ENCODE measurements at places on chromosomes 4 and X.

- peak; percentile 8 for DNase-seq
These were observed 126.1 kb downstream of the FAT4 start for GRCh38 chr4:125440814-125441213.

DNA sequence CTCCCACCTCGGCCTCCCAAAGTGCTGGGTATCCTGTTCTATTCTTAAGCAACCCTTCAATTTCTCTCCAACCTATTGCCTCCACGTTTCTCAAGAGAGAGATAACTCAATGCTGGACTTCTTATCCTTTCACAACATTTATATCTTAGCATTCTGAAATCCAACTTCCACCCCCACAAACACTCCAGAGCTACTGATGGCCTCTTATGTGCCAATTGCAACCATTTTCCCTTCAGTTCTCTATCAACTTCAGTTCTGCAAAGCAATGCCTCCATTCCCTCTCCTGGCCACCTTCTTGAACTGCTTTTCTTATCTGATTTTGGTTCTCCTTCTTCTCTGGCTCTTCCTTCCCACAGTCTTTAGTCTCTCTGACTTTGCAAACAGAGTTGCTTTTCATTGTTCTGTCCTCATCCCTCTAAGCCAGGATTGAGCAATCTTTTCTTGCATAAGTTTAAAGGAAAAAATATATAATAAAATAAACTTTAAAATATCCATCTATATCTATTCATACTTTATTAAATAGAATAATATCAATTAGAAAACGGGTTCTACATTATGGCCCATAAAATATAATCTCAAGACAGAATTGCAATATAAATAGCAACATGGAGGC lies 3.6 kb upstream of the STBD1 start:
- peak; percentile 49 for DNase-seq

GRCh38 chrX:111447298-111447697 lies 35.3 kb upstream of the DCX start:
- no peak for DNase-seq

- DNase-seq: no peak
These were observed 10.3 kb downstream of the FAM3A start for GRCh38 chrX:154505734-154506133.

DNA sequence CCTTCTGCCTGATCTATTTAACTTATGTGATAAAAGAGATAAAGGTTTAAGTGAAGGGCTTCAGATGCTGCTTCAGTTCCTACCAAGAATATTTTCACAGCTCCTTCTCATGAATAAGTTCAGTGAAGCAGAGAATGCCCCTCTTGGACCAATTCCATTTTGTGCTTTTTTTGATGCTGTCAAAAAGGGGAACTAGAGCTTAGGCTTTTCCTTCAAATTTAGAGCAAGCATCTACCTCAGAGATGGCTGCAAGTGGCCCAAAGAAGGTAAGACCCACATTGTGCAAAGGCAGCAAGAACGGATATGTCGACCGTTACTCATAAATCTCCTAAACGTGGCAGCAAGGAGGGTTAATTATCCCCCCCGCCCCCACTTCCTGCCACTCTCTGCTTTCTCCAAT lies 4.5 kb downstream of the CHRDL1 start:
- no peak for DNase-seq

DNA sequence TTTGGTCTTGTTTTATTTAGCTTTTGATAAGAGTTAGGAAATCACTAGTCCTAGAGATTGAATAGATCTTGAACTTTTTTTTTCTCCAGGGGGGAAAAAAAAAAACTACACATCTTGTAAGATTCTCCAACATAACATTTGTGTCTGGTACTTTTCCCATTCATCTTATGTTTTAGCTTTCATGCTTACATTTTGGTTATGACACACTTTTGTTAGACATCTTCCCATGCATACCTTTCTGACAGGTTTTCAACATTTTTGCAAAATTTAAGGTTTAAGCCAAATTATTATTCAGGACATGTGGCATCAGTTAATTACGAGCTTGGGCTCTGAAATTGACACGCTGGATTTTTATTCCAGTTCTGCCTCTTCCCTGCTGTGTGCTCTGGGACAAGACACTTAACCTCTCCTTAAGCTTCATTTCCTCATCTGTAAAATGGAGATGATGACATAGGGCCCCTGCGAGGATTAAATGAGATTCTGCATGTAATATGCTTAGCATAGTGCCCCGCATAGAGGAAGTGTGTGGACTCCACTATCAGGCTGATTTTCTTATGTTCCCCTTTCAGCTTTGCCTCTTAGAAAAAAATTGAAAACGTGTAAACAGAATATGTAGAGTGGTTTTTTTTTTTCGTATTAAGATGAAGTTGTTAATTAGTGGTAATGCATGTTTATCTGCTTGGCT lies 5.3 kb downstream of the KIT start:
- DNase-seq: no peak

DNA sequence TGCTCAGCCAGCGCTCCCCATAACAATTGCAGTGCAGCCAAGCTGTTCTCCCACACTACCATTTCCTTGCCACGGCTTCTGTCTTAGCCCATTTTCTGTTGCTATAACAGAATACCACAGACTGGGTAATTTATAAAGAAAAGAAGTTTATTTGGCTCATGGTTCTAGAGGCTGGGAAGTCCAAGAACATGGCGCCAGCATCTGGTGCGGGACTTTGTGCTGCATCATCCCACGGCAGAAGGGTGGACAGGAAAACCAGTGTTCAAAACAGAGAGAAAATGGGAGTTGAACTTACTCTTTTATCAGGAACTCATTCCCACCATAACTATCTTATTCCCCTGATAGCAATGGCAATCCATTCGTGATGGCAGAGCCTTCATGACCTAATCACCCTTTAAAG lies 104.6 kb downstream of the FHDC1 start:
- DNase-seq: no peak

- DNase-seq: no peak
These were observed 80.8 kb upstream of the TLR2 start for GRCh38 chr4:153603258-153603657.

- DNase-seq: peak; percentile 87
These were observed 8.7 kb upstream of the PPP3CA start for GRCh38 chr4:101355767-101356702.

DNA sequence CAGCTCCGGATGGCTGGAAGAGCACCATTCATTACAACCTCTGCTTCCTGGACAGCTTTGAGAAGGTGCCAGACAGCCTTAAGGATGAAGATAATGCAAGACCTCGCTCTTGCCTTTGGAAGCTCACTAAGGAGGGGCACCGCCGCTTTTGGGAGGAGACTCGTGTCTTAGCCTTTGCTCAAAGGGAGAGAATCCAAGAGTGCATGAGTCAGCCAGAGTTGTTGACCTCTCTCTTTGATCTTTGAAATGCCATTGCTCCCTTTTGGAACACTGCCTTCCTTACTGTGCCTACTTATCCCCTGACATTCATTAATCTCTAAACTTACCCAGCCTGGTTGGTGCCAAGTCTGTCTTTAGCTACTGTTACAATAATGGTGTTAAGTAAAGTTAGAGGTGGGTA lies 1.2 kb downstream of the FOXR2 start:
- no peak for DNase-seq

- no peak for DNase-seq
These were observed 15.3 kb downstream of the TMEM131L start for GRCh38 chr4:153481478-153481877.

DNA sequence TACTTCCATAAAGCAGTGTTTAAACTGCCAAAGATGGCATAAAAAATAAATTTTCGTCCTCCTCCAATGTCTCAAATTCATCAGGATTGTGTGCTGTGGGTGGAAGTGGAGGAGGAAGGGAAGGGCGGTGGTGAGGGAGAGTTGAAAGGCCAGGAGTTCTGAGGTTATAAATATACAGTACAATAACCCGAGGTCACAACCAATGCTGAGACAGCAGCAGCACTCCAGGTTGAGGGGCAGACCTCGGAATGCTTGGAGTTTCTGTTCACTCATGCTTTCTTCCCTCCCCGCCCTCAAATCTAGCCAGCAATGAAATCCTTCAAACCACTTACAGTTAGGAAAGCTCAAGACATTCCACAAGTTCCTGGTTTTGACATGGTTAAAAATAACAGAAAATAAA lies 134.0 kb upstream of the SMAD1 start:
- DNase-seq: peak; percentile 30

DNA sequence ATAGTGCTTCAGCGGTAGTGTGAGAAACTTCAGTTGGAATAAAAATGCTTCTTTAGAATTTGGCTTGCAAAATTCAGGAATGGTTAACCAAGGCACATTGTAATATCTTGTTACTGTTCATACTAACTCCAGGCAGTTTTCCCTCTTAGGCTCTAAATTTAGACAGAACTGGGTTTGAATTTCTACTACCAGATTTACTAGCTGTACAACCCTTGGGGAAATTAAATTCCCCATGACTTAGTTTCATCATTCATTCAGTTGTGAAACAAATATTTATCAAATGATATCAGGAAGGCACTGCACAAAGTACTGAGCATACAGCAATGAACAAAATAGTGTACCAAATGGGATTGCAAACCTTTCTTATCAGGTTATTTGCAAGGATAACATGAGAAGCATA lies 135.0 kb upstream of the IL15 start:
- DNase-seq: peak; percentile 19

DNA sequence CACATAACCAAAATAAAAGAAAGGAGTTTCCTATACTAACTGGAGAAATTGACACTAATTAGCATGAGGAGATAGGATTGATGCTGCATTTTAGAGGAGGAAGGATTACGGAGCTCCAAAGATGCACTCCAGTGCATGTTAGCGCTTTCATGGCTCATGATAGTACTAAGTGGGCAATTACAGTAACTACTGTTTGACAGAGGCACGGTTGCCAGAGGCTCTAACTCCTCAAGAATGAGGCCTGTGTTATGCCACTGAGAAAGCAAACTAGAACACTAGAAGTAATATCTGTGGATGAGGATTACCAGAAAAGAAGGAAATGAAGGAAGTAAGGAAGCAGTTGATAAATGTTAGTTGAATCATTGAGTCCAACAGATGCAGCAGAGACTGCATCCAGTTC lies 19.6 kb upstream of the PDGFC start:
- no peak for DNase-seq
